Progenitor cell of endocrine pancreas (in vitro differentiated cells): ENCODE measurements at places on chromosomes 3 and 15.

GRCh38 chr15:86751116-86751515 is 671.4 kb downstream of the AGBL1 start:
- DNase-seq, result no peak

- DNase-seq, result no peak
These were observed 189.6 kb downstream of the XXYLT1 start for GRCh38 chr3:195081242-195081963.

DNA sequence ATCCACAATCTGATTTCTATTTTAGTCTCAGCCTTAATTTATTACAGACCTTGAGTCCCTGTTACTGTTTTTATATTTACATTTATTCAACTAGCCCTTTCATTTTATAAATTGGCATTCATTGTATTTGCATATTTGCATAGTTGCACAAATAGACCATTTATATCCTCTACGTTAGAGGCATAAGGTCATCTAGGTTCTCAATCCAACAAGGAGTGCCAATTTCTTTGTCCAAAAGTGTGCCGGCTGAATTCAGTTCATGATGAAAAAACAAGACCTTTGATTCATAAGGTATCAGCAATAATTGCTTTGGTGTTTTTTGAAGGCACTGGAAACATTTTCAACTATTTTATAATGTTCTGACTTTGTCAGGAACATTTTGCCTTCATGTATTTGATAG is 33.9 kb upstream of the NANOGP8 start:
- no peak for DNase-seq

GRCh38 chr3:172687501-172687900 is 23.4 kb downstream of the NCEH1 start:
- DNase-seq, result no peak

- DNase-seq, result no peak
These were observed 110.0 kb downstream of the ARNT2 start for GRCh38 chr15:80514071-80514780.

DNA sequence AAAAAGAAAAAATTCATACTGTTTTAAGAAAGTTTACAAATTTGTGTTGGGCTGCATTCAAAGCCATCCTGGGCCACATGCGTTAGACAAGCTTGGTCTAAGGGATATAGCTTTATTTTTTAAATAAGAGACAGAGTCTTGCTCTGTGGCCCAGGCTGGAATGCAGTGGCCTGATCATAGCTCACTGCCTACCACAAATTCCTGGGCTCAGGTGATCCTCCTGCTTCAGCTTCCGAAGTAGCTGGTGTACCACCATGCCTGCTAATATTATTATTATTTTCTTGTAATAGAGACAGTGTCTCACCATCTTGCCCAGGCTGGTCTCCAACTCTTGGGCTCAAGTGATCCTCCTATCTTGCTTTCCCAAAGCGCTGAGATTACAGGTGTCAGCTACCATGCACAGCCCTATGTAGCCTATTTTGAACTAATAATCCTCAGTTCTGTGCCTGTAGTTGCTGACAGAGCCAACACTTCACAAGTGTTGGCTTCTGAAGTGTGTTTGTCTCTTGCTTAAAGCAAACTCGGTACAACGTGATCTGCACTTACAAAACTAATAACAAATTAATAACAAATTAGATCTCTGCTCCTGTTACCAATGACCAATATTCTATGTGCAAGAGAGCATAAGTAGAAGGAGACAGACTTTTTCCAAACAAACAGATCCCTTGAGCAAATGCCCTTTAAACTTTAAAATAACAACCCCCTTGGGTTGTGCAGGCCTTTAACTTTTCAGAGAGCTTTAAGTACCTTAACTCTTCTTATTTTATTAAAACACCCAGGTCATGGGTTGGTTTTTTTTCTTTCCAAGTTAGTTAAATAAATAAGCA is 135.2 kb downstream of the VGLL4 start:
- no peak for DNase-seq

DNA sequence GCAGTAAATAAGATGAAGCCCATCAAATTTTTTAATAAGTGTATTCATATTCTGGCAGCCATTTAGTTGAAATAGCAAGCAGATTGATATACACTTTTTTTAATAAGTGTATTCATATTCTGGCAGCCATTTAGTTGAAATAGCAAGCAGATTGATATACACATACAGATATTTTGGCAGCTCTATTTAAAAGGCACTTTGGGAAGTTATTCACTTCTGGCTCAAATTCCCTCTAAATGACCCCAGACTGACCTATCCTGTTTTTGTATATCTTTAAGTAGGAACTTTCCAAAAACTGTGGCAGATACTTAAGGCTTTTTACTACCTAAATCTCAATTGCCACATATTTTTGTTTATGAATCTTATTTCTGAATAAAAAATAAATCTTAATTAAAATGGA is 122.3 kb downstream of the PLD1 start:
- DNase-seq, result no peak

DNA sequence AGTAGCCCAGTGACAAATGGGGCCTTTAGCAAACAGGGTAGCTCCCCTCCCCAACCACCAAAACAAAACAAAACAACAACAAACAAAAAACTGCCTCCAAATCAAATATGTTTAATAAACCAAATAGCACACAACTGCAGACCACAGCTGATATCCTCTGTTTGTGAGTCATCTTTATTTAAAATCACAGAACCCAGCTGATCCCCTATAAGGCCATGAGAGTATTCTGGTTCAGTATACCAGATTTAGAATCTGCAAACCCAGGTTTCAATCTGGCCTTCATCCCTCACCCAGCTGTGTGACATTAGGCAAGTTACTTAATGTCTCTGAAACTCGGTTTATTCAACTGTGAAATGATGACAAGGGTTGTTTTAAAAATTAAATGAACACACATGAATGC is 124.5 kb downstream of the SUCLG2 start:
- DNase-seq, result no peak

- DNase-seq, result no peak
These were observed 234.0 kb downstream of the XXYLT1 start for GRCh38 chr3:195036974-195037373.

GRCh38 chr15:57251308-57251707 is 125.0 kb upstream of the CGNL1 start:
- DNase-seq, result no peak

DNA sequence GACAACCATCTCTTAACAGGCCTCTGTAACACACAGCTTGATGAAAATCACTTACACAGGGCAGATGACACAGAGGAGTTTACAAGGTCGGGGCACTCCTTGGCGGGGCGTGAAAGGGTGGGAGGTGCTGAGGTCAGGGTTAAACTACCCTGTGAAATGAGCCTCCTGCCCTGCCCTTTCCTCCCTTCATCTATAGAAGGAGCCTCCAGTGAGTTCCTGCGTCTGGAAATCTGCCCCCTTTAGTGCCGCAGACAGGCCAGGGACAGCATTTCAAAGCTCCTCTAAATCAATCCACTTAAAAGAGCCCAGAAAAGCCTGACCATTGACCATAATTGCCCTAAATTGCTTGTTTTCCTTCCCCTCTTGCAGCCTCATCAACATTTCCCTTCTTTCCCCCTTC is 1.9 kb downstream of the ROBO1 start:
- DNase-seq, result no peak

GRCh38 chr3:146345900-146346299 is 95.0 kb upstream of the PLSCR4 start:
- DNase-seq, result no peak
